Globus pallidus (tissue), 1 donor: ENCODE measurements at places on chromosomes 5 and 9.

DNA sequence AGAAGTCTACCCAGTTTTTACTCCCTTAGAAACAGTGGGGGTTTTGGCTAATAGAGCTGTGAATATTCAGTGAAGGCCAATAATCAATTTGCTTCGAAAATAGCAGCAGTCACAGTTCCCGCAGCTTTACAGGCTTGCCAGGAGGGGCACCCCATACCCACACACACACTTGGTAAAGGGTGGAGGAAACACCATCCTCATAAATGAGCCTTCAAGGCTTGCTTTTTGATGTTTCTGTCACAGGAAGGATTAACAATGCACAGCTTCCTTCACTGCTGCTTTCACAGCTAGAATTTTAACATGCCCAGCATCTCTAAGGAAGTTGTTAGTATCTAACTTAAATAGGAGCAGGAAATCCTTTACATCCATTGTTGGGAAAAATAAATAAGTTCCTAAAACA is 1247.5 kb upstream of the C9orf72 start:
- DNase-seq, result no peak

DNA sequence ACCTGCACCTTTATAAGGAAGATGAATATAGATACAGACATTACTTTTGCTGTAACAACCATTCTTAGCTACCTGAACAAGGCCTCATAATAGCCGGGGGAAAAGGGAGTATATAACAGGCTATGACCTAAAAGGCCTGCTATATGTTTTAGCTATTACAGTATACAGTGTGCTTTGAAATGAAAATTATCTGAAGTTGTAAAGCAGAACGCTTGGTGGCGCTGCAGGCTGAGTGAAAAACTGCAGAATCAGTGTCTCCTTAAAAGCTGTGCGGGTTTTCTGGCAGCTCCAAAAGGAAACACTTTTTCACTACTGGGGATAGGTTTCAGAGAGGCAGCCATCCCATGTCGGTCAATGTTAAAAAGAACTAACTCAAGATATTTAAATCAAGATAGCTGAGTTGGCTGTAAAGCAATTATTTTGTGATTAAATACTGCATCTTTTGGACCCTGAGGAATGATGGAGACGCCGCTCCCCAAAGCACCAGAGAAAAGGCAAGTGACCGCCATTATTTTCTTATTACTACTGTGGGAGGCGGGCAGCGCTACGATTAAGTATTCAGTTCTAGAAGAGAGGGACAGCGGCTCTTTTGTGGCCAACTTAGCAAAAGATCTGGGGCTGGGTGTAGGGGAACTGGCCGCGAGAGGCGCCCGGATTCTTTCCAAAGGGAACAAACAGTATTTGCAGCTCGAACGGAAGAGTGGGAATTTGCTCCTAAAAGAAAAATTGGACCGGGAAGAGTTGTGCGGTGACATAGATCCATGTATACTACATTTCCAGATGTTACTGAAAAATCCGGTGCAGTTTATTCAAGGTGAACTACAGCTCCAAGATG is 5.9 kb downstream of the PCDHB6 start:
- no peak for DNase-seq

GRCh38 chr9:251398-251797 is 36.7 kb downstream of the DOCK8 start:
- DNase-seq, result no peak

DNA sequence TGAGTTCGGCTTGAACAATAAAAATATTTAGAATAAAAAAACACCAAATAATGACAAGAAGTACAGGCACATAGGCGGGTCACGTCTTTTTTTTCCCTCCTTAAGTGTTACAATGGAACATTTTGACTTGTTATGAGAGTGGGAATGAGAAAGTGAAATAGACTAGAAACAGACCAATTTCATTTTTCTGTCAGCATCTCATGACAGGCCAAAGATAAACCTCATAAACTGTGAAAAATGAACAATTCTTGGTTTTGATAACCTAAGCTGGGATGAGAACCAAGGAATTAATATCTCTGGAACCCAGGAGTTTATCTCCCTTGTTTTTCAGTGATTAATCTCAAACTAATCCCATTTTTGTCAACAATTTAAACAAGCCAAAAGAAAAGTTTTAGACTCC is 299.5 kb downstream of the SLIT3 start:
- no peak for DNase-seq

GRCh38 chr9:137128158-137128861 is 10.6 kb upstream of the GRIN1 start:
- no peak for DNase-seq

DNA sequence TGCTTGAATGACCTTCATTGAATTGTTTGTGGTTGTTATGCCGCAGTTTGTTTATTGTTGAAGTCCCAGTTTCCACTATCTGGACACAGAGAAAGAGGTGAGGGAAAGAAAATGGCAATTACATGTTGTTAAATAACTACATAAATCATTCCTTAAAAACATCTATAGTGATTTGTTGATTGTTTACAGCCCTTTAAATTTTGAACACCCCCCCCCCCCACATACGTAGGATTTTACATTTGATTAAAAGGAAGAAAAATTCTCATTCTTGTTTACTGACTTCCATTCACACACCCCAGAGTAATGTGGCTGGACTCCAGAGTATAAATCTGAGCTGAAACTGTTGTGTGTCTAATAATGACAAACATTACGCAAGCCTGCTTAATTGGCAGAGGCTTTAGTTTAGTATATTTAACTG is 87.1 kb upstream of the FAM174A start:
- DNase-seq, result no peak

DNA sequence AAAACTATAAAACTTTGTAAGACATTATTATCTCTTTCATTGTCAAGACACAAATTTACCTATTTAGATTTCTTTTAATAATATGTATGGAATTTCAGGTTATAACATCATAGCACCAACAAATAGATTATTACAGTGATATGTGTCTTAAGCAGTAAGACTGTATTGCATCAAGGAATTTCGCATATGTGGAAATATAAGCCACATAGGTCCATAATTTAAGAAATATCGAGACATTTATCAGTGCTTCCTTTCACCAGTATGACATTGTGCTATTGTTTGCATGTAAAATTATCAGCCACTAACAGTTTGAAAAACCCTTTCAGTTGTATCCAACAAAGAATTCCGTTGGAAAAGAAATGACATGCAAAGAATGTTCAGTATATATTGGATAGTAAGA is 186.7 kb upstream of the RASA1 start:
- no peak for DNase-seq

DNA sequence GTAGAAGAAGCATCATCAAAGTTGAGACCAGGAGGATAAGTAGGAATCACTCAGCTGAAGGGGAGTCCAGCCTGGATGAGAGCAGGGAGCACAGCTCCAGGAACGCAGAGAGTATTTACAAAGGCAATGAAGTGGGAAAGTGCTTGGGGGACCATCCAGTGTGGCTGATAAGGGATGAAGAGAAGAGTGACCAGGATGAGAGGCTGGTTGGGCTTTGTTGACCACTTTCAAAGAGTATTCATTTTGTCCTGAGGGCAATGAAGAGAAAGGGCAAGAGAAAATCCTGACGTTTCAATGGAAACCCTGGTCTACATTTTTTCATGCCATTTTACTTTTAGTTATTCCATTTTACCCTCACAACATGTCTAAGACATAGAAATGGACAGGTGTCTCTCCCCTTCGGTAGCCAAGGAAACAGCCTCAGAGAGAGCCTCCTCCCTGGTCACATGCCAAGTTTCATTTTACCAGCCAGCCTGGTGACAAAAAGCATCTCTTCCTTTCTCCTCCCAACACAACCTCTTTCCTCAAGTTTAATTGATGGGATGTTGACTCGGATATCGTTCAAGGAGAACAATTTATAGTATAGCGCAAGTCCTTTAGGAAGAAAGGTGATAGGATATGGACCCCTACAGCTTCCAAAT is 492.7 kb upstream of the CLINT1 start:
- no peak for DNase-seq

DNA sequence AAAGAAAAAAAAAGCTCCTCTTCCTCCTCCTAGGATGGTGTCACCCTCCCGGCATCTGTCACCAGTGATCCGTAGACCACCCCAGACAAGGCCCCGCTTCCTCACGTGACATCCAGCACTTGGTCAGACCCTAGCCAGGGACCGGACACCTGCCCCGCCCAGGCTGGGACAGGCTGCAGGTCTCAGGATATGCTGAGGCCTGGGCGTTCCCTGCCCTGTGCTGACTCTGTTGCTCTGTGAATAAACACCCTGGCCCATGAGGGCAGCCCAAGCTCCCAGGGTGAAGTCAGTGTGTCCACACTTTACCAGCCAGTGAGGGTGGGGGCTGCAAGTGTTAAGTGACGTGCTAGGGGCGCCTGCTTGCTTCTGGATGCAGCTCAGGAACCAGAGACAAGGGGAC is 5.6 kb downstream of the EDF1 start:
- DNase-seq, result no peak

GRCh38 chr9:36837431-36838405 is 196.3 kb downstream of the PAX5 start:
- no peak for DNase-seq
